Fibroblast of the conjunctiva (primary cell): ENCODE measurements at places on chromosomes 11 and 22.

DNA sequence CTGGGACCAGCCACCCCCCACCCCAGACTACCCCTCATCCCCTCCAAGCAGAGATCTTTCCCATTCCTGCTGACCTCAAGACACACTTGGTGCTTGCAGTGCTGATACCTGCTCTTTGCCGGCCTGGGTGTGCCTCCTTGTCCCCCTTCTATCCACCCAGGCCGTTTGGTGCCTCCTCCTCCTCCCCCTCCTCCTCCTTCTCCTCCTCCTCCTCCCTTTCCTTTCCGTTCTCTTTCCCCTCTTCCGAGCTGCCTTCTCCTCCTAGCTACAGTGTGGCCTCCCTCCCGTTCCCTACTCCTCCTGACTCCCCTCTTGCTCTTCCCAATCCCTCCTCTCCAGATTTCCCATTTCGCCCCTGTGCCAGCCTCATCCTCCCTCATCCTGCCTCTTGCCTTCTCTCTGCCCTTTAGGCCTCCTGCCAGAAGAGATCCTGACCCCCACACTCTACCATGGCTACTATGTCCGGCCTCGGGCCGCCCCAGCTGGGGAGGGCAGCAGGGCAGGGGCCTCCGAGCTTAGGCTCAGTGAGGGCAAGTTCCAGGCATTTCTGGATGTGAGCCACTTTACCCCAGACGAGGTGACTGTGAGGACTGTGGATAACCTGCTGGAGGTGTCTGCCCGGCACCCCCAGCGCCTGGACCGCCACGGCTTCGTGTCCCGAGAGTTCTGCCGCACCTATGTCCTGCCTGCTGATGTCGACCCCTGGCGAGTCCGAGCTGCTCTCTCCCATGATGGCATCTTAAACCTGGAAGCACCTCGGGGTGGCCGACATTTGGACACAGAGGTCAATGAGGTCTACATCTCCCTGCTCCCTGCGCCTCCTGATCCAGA, 712 bp downstream of the HSPB2 start:
- DNase-seq = no peak

- no peak for DNase-seq
Measured at GRCh38 chr22:49789289-49790141, 38.2 kb downstream of the BRD1 start.

DNA sequence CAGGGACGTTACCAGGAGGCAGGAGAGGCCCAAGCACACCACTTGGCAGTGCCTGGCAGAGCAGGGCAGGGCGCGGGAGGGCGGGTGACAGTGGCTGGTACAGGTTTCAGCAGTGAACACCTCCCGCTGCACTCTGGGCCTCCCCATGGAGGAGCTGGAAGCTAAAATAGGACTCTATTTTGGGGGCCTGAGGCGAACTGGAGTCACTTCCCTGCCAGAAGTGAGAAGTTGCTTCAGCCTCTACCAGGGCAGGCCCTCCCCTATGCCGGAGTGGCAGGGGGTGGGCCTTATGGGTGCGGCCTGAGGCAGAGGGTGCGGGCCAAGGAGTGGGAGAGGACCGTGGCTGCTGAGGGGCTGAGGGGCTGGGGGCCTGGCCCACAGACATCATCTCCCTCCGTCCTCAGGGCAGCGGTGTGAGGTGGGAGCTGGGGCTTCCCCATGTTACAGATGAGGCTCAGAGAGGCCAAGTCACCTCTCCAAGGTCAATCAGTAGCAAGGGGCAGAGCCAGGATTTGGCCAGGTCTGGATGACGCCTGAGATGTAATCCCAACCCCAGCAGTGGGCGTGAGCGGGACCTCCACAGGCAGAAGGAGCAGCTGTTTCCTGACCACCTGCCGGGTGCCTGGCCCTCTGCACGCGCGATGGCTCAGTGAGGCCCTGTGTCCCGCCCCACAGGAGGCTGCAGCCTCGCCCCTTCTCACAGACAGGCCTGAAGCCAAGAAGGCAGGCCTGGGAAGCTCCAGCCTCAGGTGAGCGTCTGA, 39.3 kb downstream of the KCNJ4 start:
- DNase-seq = no peak

DNA sequence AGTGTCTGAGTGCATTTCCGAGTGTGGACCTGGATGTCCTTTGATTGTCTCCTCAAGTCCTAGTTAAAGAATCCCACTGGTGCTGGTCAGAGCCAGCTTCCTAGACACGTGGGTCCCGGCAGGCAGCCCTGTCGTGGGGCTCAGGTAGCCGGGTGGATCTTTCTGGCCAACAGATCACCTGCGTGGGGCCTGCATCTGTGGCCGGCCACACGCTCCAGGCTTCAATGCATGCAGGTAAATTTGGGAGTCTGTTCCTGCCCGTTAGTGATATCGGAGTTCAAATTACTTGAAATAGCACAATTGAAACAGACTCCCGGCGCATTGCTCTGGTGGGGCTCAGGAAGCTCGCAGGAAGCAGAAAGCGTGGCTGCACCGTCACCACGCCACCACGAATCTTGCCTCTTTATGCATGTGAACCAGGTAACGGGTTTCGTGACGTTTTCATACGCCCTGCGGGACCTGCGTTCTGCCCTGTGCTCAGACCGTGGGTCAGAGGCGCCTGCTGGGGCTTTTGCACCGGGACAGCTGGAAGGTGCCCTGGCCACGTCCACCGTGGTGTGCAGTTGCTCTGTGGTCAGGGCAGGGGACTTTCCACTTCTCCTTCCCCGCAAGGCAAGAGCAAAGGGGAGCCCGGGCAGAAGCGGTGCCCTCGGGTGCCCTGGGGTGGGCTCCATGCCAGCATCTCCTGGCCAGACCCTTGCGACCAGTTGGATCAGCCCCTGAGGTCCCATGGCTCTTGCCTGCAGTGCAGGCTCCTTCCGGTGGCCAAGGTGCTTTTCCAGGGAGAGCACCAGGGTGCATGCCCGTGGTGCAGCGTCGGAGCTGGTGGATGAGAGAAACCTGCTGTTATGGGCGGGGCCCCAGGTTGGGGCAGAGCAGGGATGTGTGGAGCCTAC, 803.5 kb downstream of the BRD1 start:
- no peak for DNase-seq

GRCh38 chr11:36718451-36718850, 120.4 kb upstream of the RAG2 start:
- DNase-seq = no peak

DNA sequence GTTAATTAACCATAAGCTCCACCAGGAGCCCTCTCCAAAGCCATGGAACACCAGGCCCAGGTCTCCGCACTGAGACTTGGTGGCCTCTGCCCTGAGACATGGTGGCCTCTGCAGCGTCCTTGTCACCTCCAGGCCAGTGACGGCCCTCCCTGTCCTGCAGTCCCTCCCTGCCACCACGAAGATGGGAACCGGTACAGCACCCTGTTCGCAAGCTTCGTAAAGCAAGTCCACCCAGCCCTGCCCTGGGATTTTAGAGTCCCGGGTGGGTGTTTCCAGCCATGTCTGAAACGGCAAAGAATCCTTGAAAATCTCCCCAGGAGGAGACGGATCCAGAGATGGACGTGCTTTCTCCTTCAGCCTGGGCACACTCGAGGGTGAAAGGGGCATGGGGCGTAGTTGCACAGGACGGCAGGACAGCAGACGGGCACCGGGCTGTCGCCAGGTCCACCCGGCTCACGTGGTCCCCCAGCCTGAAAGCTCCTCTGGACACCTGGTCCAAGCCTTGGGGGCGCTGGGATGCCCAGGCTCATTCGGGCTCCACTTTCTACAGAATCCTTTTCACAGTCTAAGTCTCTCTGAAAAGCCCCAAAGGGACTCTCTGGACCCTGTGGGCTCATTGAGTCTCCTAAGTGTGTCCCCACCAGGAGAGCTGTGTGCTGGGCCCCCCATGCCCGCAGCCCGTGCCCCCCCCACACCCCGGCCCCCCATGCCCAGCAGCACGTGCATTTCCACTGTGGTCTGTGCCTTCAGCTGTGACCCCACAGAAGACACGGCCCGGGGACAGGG, 456.2 kb downstream of the BRD1 start:
- no peak for DNase-seq

GRCh38 chr22:48284671-48285070, 1522.2 kb downstream of the TBC1D22A start:
- DNase-seq = no peak

DNA sequence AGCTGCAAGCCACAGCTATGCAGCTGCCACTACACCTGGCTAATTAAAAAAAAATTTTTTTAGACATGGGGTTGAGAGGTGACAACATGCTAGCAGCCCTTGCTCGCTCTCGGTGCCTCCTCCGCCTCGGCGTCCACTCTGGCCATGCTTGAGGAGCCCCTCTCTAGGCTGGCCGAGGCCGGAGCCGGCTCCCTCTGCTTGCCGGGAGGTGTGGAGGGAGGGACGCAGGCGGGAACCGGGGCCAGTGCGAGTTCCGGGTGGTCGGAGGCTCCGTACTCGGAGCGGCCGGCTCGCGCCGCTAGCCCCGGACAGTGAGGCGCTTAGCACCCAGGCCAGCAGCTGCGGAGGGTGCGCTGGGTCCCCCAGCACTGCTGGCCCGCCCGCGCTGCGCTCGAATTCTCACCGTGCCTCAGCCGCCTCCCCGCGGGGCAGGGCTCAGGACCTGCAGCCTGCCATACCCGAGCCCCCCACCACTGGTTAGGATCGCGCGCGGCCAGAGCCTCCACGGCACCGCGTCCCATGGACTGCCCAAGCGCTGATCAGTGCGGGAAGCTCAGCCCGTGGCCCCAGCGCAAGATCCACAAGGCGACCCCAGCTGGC, 10.7 kb downstream of the MYO18B start:
- DNase-seq = no peak

- no peak for DNase-seq
Measured at GRCh38 chr11:130798801-130799200, 117.5 kb downstream of the SNX19 start.

GRCh38 chr11:17494019-17494418, 17.4 kb upstream of the ABCC8 start:
- DNase-seq = no peak

- no peak for DNase-seq
Measured at GRCh38 chr11:9703280-9703679, 39.4 kb downstream of the SWAP70 start.

GRCh38 chr11:101096036-101096704, 33.4 kb downstream of the PGR start:
- no peak for DNase-seq

- DNase-seq = no peak
Measured at GRCh38 chr11:121800731-121801393, 315.2 kb downstream of the BLID start.

DNA sequence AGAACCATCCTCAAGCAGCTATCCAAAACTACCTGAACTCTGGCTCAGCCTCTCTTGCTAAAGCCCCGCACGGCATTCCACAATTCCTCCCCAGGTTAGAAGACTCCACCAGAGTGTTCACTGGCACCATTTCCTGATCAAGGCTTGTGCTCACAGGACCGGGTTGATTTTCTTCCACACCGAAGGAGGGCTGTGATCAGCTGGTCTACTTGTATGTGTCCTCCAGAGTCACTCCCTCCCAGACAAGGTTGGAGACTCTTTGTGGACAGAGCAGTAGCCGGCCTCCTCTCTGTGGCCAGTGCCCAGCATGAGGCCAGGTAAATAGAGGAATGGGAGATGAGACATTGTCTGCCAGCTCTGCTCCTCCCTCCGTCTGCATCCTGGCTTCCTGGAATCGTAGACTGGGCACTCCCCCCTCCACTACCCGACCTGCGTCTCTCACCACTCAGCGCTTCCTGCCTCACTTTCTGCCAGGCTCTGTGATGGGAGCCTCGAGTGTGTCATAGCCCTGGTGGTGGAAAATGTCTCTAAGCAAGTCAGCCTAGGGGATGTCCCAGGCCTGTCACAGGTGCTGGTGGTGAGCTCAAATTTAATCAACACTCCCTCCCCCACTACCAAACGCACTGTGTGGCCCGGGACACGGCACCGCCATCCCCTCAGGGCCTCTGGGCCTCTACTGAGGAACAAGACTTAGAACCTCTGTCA, 12.5 kb upstream of the TMPRSS6 start:
- no peak for DNase-seq

DNA sequence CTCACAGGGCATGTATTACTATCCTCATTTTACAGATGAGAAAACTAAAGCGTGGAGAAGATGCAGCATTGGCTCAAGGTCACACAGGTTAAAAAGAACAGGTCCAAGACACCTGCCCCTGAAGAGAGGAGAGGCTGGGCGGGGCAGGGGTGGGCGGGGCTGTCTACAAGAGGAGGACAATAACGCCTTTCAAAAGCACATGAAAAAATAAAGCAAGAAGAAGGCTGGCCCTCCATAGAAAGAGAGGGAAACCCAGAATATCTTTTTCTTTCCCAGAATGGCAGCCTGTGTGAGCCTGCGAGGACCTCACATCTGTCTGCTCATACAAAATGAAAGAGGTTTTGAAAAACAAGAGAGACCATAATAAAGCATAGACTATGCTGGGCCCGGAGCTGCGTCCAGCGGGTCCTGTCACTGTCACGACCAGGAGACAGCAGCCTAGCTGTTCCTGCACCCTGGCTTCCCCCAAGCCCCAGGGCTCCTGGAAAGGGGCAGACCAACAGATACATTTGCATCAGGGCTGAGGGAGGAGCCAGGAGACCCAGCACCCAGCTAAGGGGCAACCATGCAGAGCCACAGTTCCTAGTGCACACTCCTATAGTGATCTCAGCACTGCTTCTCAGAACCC, 61.6 kb downstream of the DSCAML1 start:
- no peak for DNase-seq

- no peak for DNase-seq
Measured at GRCh38 chr22:27135031-27135981, 477.9 kb downstream of the MIAT start.

- no peak for DNase-seq
Measured at GRCh38 chr11:29629286-29629685, 387.5 kb downstream of the KCNA4 start.

DNA sequence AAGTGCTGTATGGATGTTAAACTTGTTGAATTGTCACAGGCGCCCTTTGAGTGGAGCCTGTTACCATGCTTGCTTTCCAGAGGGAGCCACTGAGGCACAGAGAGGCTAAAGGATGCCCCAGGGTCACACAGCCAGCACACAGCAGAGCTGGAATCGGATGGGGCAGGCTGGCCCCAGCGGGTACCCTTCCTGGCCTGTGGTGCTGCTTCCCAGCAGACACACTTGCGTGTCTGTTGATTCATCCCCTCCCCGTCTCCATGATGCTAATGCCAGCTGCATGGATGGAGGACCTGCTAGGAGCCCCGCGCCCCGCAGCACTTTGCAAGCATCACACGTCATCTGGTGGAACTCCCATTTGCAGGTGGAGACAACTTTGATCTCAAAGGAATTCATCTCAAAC, 52.4 kb upstream of the SHISAL1 start:
- DNase-seq = no peak

DNA sequence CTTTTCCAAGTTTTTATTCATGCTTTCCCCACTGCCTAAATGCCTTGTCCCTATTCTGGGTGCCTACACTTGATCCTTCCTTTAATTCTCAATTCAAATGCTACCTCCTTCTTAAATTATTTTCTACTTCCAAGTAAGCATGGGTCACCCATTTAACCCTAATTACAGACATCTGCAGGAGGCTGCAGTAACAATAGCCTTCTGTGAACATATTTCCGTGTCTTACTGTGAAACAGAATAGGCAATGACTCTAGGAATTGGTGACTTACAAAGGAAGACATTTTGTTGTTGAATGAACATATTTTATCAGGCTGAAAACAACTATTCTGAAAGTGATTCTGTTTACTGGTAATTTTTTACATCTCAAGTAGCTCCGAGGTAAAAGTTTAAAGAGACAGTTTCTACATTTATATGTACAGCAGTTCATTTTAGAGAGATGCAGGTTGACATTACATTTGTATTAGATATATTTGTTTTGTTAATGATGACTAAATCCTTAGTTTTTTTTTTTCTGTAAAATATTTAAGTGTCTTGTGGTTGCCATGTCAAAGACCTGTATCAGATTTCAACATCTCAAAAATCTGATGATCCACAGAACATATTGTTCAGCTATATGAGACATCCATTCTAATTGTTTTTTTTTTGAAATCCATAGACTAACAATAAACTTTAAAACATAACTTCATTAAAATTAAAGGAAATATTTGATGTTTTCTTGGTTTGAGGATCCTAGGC, 316.8 kb downstream of the CASP12 start:
- peak; percentile 31 for DNase-seq
